Karpas-422 (cell line): ENCODE measurements at places on chromosomes 2 and 18. TPM values are rescaled to one million over a fixed set of nuclear protein-coding genes. Genes with fewer than 3 reads are reported as not detected.
A peak's percentile ranks its signal among the peaks of the same experiment; 100 is the strongest.

GRCh38 chr2:102185347-102185746, 1.5 kb upstream of the IL1RL2 start:
- no peaks in the 10 kb centered on the region for H3K36me3 ChIP-seq
- H3K4me1 ChIP-seq, result no peaks in the 10 kb centered on the region
- H3K27ac ChIP-seq, result no peak overlapping the region
- no peak for DNase-seq
- H3K4me3 ChIP-seq, result no peak overlapping the region

The ONECUT2 gene
- total RNA-seq, result not detected in 2 replicates

DNA sequence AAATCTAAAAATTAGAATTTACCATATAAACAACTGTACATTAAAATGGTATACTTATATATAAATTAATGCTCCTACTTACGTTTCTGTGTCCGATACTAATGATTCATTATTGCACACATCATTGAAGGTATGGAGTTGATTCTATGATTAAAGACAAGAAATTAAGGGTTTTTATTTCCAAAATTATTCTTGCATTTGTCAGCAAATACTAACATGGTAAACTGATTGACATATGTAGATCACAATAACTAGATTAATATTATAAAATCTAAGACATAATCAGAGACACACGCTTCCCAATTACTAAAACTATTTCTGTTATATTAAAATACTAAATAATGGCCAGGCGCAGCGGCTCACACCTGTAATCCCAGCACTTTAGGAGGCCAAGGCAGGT, 92.6 kb downstream of the USP34 start:
- H3K4me3 ChIP-seq, result no peak overlapping the region
- H3K27me3 ChIP-seq, result no peaks in the 10 kb centered on the region
- no peak for DNase-seq
- H3K36me3 ChIP-seq, result peaks cover 63% of the 10 kb centered on the region
- peaks cover 10% of the 10 kb centered on the region for H3K4me1 ChIP-seq

- DNase-seq, result no peak
- H3K36me3 ChIP-seq, result no peaks in the 10 kb centered on the region
- no peaks in the 10 kb centered on the region for H3K4me1 ChIP-seq
- no peaks in the 10 kb centered on the region for H3K27me3 ChIP-seq
- H3K4me3 ChIP-seq, result no peak overlapping the region
Measured at GRCh38 chr2:239583879-239584859, 183.3 kb upstream of the HDAC4 start.

DNA sequence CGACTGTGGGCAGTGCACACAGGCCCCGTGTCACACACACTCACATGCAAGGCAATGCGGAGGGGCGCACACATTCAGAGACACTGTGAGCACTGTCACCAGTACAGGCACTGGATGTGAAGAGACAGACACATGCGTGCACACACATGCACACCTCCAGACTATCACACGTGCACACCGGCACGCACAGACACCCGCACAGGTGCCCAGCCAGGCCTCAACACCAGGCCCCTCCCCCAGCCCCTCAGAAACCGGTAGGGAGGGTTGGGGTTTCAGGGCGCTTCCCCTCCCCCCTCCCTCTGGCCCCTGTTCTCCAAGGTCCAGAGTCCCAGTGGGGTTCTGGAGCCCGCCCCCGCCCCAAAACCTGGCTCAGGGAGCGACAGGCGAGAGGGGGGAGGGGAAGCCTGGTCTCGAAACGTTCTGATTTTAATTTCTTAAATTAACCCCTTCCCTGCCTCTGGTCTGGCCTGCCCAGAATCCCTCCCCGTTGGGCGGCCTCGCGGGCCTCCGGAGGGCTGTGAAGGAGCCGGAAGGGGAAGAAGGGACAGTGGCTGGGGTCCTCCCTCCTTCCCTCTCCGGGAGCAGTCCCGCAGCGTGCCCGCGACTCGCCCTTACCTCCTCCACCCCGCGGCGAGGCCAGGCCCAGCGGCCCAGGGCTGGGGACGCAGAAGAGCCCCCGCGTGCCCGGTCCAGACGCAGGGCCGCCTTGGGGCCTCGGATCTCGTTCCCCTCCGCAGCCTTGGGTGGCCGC, 558 bp downstream of the FBXO41 start:
- H3K27me3 ChIP-seq, result no peaks in the 10 kb centered on the region; the same call in 1 of the 2 replicates
- peak overlapping the region; percentile 85 for H3K4me3 ChIP-seq
- DNase-seq, result peak; percentile 86
- H3K36me3 ChIP-seq, result peaks cover 18% of the 10 kb centered on the region

The CAPN14 gene
- 2.0 and 2.6 TPM in 2 replicates for total RNA-seq

GRCh38 chr18:79586436-79587225, 93.0 kb upstream of the CTDP1 start:
- no peak for DNase-seq
- H3K27ac ChIP-seq, result no peak overlapping the region
- H3K36me3 ChIP-seq, result no peaks in the 10 kb centered on the region
- no peak overlapping the region for H3K4me3 ChIP-seq
- no peaks in the 10 kb centered on the region for H3K27me3 ChIP-seq
- no peaks in the 10 kb centered on the region for H3K4me1 ChIP-seq

DNA sequence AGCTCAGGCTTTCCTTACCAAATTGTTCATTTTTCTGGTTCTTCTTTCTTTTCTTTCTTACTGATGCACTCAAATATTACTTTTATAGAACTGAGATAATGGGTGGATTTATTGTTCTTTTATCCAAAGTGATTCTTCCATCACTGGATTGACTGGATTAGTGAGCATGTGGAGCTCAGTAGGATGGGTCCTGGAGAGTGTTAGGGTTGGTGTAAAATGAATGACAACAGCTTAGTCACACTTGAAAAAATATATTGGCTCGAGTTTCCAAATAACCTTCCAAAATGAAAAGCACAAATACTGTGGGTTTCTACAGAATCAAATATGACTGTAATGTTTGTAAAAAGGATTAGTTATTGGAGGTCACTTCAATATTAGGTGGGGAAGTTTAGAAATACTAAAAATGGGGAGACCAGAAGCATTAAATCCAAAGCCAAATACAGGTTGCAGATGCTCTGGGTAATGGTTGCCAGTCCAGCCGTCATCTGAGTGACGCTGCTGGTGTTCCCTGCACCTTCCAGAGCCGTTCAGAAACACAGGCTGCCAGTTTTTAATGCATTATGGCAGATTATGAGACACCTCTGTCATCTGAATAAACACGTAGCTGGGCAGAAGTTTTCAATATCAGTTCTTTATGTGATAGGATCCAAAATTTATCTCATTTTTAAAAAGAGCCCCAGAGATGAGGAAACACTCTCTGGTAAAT, 294.8 kb upstream of the NRP2 start:
- no peak overlapping the region for H3K4me3 ChIP-seq
- H3K36me3 ChIP-seq, result no peaks in the 10 kb centered on the region
- H3K4me1 ChIP-seq, result no peaks in the 10 kb centered on the region
- no peak for DNase-seq

DNA sequence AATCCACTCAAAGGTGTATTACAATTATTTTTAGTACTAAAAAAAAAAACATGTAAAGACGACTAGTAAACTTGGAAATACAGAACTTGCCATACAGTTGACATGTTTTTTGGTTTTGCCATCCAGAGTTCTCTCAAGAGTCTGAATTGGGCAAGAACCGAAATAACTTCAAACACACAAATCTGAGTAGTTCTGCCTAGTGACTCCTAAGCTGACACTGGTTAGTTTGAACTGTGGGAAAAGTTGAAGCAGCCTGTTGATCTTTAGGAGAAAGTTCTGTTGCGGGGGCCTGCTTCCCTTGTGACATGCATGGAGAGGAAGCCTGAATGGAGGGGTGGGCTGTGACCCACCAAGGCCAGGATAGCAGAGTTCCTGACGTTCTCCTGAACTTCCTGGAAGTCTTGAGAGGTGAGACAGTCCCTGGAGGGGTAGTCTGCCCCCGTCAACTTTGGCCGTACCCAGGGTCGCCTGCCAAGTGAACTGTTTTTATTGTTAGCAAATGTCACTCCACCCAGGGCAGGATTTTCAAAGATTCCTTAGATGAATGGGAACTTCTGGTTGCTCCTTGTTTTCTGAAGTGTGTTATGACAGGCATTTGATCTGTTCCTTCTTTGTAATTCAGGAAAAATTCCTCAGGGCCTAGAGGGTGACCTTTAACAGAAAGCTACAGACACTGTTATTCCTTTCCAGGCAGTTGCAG, 85.6 kb upstream of the SPTBN1 start:
- H3K4me3 ChIP-seq, result no peak overlapping the region
- no peaks in the 10 kb centered on the region for H3K27me3 ChIP-seq
- no peak overlapping the region for H3K27ac ChIP-seq
- H3K36me3 ChIP-seq, result no peaks in the 10 kb centered on the region
- no peak for DNase-seq

- H3K27me3 ChIP-seq, result no peaks in the 10 kb centered on the region
- H3K4me1 ChIP-seq, result no peaks in the 10 kb centered on the region
- no peak overlapping the region for H3K27ac ChIP-seq
Measured at GRCh38 chr18:7890075-7890474, 323.0 kb downstream of the PTPRM start.

GRCh38 chr18:79598633-79599175, 80.9 kb upstream of the CTDP1 start:
- H3K36me3 ChIP-seq, result no peaks in the 10 kb centered on the region
- no peaks in the 10 kb centered on the region for H3K27me3 ChIP-seq
- no peak overlapping the region for H3K4me3 ChIP-seq
- no peak for DNase-seq
- H3K27ac ChIP-seq, result no peak overlapping the region

GRCh38 chr2:25964891-25965290, 17.4 kb downstream of the KIF3C start:
- no peak overlapping the region for H3K4me3 ChIP-seq
- H3K27ac ChIP-seq, result no peak overlapping the region
- H3K4me1 ChIP-seq, result no peaks in the 10 kb centered on the region
- no peaks in the 10 kb centered on the region for H3K36me3 ChIP-seq

DNA sequence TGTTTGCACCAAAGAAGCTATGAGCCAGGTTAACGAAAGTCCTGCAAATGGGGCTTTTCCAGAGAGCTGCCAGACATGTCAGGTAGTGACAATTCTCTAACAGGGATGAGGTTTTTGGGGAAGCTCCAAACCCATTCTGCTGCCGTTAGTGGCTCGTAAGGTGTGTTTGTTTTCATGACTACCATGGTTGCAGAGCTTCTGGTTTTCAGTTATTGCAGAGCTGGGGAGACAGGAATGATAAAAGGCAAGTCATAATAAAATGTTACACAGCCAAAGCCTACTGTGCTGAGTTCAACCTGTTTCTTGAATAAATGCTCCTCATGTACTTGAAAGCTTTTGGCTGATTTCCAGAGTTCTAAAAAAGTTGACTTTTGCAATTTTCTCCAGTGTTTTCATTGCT, 209.2 kb upstream of the STK17B start:
- DNase-seq, result no peak
- H3K4me3 ChIP-seq, result no peak overlapping the region
- no peak overlapping the region for H3K27ac ChIP-seq
- H3K27me3 ChIP-seq, result no peaks in the 10 kb centered on the region
- no peaks in the 10 kb centered on the region for H3K36me3 ChIP-seq
- H3K4me1 ChIP-seq, result no peaks in the 10 kb centered on the region

GRCh38 chr2:649426-650342, 27.5 kb downstream of the TMEM18 start:
- no peak for DNase-seq
- no peaks in the 10 kb centered on the region for H3K36me3 ChIP-seq
- no peak overlapping the region for H3K4me3 ChIP-seq

DNA sequence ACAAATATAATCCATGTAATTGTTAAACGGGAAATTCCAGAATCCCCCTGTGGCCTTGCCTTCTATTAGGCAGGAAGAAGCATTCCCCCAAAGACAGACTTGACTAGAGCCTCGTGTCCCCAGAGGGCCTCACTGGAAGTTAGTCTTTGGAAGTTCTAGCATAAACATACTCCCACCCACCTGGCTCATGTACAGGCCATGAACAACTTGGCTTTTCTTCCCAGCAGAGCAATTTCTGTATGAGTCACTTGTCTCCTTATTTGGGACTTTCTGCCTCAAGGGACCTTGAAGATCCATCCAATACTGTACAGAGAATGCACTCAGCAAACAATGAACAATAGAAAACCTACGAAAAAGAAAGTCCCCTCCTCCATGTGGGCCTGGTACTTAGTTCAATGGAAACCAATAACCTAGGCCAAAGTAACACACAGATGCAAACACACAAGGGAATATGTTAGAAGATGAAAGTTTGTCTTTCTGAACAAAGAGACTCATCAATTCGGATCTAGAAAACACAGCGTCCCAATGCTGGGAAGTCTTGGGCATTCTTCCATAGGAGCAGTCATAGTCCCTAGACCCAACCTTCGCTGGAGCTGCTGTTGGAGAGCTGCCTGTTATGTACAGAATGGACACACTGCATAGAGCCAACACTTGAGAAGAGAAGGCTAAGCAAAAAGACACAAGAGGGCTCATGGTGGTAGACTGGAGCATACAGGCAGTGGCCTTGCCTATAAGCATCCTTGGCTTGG, 303.5 kb downstream of the HRH4 start:
- H3K4me1 ChIP-seq, result no peaks in the 10 kb centered on the region
- H3K27me3 ChIP-seq, result peaks cover 2% of the 10 kb centered on the region; the same call in 1 of the 2 replicates
- no peak overlapping the region for H3K27ac ChIP-seq
- no peak overlapping the region for H3K4me3 ChIP-seq
- DNase-seq, result no peak
- no peaks in the 10 kb centered on the region for H3K36me3 ChIP-seq

DNA sequence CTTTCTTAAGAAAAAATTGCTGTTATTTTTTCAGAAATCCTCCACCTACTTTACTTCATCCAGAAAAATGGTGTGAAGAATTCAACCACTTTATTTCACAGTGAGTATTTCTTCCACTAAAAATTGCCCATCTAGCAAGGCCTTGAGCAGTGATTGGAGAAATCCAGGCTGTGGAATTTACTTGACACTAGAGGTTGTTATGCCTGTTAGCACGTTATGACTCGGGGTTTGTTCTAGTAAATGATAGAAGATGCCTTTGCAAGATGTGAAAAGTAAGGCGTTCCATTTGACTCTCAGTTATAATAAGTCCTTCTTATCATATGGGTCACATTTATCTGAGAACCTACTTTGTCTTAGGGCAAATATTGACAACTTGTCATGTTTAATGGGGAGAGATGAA, 157.4 kb downstream of the MYO3B start:
- no peak overlapping the region for H3K4me3 ChIP-seq
- H3K27ac ChIP-seq, result no peak overlapping the region
- peaks cover 5% of the 10 kb centered on the region for H3K4me1 ChIP-seq

DNA sequence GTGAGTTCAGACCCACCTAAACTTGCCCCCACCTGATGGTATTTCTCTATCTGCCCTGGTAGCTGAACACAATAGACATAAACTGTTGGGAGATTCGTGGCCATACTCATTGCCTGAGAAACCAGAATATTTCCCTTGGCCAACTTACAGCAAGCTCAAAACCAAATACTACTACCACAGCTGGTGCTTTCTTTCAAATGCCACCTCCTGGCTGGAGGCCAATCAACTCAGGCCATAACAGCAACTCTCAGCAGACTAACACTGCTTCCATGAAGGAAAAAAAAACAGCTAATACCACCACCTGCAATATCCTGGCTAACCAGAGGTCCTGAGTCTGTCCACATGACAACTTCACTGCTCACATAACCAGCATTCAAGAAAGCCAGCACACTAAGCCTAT, 373.1 kb downstream of the CMPK2 start:
- no peaks in the 10 kb centered on the region for H3K27me3 ChIP-seq
- DNase-seq, result no peak
- H3K4me3 ChIP-seq, result no peak overlapping the region

DNA sequence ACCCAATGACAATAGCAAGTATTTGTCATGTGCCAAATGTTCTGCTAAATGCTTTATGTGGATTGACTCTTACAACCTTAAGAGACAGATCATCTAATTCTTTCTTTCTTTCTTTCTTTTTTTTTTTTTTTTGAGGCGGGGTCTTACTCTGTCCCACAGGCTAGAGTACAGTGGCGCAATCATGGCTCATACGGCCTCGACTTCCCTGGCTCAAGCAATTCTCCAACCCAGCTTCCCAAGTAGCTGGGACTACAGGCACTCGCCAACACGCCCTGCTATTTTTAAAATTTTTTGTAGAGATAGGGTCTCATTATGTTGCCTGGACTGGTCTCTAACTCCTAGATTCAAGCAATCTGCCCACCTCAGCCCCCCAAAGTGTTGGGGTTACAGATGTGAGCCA, 21.4 kb downstream of the TMEM247 start:
- no peak overlapping the region for H3K4me3 ChIP-seq
- H3K4me1 ChIP-seq, result peaks cover 16% of the 10 kb centered on the region
- H3K36me3 ChIP-seq, result no peaks in the 10 kb centered on the region
